ENCODE measurements at places on chromosomes 3 and 15.

DNA sequence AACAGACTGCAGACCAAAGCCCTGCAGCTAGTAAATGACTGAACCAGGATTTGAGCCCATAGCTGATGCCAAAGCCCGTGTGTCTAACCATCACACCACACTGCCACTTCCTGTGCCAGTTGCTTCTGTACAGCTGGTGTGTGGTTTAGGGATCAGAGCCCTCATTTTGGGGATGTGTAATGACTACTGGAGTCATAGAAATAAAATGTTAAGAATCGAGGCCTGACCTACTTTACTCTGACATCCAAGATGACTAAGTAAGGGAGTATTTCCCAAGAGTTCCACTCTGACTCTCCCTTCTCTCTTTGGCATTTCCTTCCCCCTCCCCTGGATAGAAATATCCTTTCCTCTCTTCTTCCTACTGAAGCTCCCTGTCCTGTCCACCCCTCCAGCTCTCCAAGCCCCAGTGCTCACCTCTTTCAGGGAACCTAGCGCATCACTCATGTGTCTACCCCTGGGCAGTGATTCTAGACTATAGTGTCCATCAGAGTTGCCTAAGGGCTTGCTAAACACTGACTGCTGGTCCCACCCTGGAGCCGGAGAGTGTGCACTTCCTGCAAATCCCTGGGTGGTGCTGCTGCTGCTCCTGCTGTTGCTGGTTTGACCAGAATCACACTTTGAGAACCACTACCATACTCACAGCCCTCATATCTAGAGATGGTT lies 53.8 kb downstream of the MGLL start:
- no peak for DNase-seq

DNA sequence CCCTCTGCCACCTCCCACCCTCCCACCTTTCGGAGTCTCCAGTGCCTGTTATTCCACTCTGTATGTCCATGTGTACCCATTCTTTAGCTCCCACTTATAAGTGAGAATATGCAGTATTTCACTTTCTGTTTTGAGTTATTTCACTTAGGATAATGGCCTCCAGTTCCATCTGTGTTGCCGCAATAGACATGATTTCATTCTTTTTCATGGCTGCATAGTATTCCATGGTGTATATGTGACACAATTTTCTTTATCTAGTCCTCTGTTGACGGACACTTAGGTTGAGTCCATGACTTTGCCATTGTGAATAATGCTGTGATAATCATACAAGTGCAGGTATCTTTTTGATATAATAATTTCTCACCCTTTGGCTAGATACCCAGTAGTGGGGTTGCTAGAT lies 91.0 kb upstream of the UBE3A start:
- no peak for DNase-seq

DNA sequence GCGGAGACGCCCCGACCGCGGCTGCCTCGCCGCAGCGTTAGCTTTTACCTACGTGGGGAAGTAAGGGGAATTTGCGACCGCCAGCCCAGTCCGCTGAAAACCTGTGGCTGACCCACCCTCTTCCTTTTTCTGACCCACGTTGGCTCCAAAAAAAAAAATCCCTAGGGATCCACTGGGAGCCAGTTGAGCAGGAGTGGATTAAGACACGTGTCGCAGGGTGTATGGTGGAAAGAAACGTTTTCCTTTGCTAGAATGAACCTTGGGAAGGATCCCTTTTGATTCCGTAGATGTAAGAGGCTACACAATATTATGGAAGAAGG lies 575 bp upstream of the PCYT1A start:
- DNase-seq: no peak

GRCh38 chr3:24365168-24365567 lies 129.5 kb downstream of the THRB start:
- no peak for DNase-seq

- DNase-seq: no peak
Observed at GRCh38 chr3:120457827-120458226, 7.0 kb upstream of the FSTL1 start.

Measured in effector memory CD4-positive, alpha-beta T cell (primary cell).